ENCODE measurements at places on chromosomes 6 and 20.

DNA sequence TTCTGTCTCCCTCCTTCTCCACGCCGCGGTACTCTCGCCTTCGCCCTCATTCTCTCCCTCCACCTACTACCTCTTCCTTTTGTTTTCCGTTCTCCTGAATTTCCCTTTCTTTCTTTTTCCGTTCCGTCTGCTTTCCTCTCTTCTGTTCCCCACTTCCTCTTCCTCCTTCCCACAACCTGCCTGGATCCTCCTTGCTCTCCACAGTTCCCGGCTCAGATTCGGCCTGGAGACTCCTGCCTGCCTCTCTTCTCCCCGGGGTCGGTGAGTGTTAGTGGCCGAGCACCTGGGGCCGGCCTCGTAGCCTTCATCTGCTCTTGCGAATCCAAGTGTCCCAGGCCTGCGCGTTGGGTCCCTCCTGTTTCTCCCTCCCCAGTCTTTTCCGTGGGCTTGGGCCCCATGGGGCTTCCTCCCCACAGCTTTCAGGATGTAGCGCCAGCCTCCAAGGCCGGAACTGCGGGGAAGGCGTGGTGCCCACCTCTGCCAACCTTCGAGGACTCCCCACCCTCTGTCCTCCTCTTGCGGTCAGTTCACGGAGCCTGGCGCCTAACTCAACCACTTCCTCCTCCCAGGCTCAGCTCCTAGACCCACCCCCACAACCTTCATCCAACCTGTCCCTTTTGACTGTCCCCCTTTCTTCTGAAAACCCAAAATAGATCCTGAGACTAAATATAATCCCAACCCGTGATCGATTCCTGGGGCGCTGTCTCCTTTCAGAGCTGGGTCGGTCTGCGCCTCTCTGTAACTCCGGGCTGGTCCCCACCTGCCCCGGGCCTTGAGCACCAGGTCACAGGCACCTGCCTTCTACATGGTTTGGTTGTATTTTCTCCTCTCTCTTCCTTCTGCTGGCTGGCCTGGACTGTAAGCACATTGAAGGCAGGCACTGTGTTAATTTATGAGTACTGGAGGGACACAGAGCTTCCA is 6.8 kb downstream of the NRN1 start:
- DNase-seq: no peak

- no peak for DNase-seq
These were observed 186.5 kb upstream of the QKI start for GRCh38 chr6:163228041-163228440.

GRCh38 chr20:14764511-14765369 is 427.3 kb upstream of the FLRT3 start:
- DNase-seq: no peak

GRCh38 chr6:130742131-130742681 is 85.0 kb upstream of the SMLR1 start:
- DNase-seq: no peak

DNA sequence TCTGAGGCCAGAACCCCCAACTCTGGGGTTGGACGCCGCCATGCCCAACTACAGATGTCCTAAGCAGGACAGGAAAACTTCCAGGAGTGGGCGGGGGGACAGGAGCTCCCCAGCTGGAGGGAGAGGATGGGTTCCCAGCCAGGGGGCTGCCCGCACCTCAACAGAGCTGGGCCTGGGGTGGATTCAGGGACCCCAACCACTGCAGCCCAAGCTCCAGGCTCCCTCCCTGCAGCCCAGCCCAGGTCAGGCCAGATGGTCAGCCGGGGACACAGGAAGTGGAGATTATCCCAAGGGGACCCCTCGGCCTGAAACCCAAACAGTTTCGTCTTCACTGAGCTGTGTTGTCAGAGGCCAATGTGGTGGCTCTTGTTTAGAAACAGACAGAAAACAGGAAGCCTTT is 9.4 kb downstream of the LAMA5 start:
- DNase-seq: no peak

GRCh38 chr6:34301408-34301807 is 52.6 kb upstream of the SMIM29 start:
- DNase-seq: no peak

DNA sequence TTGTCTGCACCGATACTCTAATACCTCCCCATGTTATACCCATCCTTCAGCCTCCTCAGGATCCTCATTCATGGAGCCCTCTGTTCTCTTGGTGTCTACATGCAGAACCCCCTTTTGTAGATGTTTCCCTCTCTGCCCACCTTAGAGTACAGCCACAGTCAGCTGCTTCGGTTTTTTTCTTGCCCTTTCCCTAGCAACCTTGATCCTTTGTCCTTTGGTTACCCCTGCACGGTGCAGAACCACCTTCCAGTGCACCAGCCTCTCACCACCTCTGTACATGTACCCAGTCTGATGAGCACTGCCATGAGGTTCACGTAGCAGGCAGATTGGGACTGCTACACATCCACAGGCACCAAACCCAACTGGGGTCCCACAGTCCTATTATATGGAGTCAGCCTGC is 7.3 kb downstream of the VPS16 start:
- DNase-seq: no peak

GRCh38 chr6:17015144-17015543 is 86.7 kb upstream of the STMND1 start:
- no peak for DNase-seq

- DNase-seq: no peak
These were observed 23.8 kb upstream of the PYGB start for GRCh38 chr20:25223765-25224720.

DNA sequence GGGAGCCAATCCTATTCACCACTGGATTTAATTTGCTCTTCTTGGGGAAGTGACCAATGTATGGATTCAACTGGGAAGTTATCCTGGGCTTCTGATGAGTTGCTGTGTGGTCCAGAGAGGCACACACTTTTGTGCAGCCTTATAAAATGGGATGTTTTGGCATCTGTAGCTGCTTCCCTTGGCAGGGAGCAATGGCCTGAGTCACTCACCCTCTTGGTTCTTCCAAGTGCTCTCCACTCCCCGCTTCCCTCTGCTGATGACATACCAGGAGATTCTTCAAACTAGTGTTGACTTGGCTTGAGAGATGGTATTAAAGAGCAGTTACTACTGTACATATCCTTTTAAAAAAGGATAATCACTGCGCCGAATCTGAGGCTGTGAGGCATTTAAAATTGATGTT is 105.8 kb downstream of the JARID2 start:
- no peak for DNase-seq

- DNase-seq: no peak
These were observed 17.4 kb upstream of the MPC1 start for GRCh38 chr6:166400181-166400580.

DNA sequence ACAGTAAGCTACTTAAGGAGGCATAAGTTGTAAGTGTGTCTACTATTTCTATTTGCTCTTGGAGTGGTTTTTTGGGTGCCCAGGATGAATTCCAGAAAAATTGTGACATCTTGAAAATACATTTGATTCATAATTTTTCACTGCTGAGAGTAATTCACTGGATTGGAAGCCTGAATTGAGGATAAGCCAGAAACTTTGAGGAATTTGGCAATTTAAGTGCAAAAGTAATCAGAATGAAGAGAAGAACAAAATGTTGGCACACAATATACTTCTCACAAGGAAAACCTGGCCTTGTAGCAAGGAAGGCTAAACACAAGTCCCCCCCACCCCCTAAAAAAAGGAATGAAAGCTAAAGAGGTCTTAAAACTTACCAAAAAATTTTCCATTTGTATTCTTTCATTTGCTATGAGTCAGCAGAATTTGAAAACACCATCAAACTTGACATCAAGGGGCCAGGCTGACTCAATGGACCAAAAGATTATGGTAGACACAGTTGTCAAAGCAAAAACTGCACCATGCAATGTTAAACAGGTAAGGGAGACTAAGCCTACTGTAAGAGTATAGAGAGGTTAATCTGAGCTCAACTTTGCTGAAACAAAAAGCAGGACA is 840.0 kb downstream of the FRK start:
- no peak for DNase-seq

DNA sequence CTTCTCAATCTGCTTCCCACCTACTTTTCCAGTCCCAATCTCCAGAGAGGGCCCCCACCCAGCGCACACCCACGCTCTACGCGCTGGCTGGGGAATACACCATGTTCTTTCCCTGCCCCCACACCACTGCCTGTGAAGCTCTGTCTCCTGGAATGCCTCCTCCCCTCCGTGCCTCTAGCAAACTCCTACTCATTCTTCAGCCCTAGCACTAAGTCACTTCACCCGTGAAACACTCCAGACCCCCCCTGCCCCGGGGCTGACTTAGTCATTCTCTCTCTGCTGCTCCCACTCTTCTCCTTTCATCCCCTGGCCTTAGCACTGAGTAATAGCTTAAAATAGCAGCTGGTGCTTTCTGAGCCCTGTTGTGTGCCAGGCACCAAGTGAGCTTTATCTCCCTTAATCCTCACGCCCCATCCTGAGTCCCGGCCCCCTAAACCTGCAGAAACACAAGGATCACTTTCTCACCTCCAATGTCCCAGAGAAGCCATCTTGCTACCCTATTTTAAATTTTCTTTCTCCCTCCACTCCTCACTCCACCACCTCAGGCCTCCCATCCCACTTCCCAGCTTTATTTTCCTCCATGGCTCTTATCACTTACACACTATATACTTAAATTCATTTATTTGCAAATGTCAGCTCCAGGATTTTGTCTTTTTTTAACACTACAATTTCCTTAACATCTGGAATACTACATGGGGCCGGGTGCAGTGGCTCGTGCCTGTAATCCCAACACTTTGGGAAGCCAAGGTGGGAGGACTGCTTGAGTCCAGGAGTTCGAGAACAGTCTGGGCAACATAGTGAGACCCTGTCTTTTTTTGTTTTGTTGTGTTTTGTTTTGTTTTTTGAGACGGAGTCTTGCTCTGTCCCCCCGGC is 6.3 kb upstream of the PARD6B start:
- DNase-seq: peak; percentile 61

DNA sequence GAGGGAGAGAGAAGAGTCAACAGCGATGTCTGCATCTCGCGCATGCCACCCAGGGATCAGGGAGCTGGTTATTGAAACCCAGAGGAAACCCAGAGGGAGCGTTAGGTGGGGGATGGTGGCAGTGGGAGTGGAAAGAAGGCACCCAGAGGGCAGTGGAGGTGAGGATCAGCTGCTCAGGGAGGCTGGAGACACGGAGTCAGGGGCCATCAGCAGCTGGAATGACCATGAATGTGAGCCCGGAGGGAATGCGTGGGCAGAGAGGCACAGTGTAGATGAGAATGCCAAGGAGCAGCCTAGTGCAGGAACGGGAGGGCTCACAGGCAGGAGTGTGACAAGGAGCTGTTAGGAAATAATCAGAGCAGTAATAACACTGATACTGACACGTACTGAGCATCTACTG is 36.2 kb downstream of the RSPO4 start:
- no peak for DNase-seq

GRCh38 chr6:111015389-111016124 is 33.7 kb downstream of the RPF2 start:
- DNase-seq: no peak

DNA sequence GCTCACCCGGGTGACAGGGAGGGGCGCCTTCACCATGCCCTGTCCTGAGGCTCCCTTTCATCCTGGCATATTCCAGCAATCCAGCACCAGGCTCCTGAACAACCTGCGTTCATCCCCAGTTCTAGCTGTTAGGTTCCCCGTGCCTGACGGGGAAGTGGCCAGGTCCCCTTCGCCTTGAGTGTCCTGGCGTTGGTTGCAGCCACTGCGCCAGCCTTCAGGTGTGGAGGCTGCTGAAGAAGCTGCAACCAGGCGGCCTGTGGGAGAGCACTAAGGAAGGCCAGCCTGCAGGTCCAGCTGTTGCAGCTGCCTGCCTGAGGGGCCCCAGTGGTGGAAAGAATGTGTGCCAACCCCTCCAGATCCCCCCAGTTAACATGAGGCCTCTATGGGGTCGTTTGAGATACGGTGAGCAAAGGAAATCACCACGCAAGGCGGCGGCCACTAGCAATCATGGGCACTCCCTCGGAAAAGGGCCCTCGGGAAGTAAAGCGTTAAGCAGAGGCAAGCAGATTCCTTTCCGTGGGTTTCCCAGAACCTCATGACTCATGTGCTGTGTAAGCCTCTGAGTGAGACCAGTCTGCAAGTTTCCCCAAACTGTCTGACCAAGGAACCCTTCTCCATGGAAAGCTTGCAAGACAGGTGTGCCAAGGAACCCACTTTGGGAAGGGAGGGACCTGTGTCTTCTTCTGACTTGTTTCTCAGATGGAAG is 320.8 kb downstream of the TAF4 start:
- no peak for DNase-seq

GRCh38 chr20:47334022-47334551 is 22.4 kb downstream of the ZMYND8 start:
- DNase-seq: no peak

DNA sequence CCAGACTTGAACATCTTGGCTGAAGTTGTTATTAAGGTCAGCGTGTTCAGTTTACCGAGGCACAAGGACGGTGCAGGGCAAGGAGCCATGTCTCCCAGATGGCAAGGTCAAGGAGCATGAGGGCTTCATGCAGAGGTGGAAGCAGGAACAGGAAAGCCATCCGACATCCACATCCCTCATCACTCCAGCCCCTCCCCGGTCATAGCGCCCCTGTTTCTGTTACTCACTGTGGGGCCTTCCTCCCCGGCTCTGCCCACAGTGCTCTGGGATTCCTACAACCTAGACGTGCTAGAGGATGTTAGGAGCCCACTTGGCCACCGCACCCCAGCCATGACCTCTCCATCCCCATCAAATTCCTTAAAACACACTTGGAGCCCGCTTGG is 146.7 kb downstream of the TTLL2 start:
- DNase-seq: no peak

DNA sequence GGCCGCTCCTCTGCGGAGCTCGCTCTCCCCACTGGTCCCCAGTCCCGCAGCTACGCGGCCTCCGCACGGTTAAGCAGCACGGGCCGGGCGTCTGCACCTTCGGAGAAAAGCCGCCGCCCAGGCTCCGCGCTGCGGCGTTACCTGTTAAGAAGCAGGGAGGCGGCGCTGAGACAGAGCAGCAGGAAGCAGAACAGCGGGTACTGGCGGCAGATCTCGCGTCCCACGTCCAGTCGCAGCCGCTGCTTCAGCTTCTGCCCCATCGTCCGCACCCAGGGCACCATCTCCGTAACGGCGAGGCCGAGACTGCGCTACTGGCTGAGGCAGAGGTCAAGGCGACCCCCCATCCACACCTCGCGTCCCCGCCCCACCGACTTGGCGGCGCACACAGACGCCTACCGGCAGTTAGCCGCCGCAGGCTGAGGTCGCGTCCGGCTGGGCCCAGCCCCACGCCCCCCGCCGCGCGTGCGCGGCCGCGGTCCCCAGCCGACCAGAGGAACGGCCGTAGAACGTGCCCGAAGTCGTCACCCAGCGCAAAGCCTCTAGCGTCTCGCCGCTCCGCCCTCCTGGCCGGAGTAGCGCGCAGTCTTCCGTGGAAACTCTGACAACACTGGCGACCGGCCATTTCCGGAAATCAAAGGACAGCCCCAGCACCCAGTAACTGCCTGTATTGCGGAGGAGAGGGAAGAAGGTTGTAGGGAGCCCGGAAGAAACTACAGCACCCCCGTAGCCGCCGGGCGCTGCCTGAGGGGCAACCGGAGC is at the start of gene SNX14:
TSS of gene SNX14 (minus strand) at position 421 of the 759 bp plus-strand sequence. CDS start at position 281, 140 bp downstream.
- DNase-seq: peak; percentile 48

GRCh38 chr6:168212362-168212761 is 107.2 kb downstream of the DACT2 start:
- no peak for DNase-seq
